NCI-H1105 treated with DMSO at 0.1 percent for 48 hours (cell line): ENCODE measurements at places on chromosomes 11 and 22.
A peak's percentile ranks its signal among the peaks of the same experiment; 100 is the strongest.

DNA sequence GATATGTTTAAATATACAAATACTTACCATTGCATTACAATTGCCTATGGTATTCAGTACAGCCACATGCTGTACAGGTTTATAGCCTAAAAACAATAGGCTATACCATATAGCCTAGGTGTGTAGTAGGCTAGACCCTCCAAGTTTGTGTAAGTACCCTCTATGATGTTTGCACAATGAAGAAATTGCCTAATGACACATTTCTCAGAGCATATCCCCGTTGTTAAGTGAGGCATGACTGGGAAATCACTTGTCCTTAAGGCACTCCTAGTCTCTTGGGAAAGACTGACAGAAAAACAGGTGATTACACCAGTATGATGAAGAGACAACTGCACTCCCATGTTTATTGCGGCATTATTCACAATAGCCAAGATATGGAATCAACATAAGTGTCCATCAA is 187.2 kb downstream of the SPON1 start:
- no peak for DNase-seq

DNA sequence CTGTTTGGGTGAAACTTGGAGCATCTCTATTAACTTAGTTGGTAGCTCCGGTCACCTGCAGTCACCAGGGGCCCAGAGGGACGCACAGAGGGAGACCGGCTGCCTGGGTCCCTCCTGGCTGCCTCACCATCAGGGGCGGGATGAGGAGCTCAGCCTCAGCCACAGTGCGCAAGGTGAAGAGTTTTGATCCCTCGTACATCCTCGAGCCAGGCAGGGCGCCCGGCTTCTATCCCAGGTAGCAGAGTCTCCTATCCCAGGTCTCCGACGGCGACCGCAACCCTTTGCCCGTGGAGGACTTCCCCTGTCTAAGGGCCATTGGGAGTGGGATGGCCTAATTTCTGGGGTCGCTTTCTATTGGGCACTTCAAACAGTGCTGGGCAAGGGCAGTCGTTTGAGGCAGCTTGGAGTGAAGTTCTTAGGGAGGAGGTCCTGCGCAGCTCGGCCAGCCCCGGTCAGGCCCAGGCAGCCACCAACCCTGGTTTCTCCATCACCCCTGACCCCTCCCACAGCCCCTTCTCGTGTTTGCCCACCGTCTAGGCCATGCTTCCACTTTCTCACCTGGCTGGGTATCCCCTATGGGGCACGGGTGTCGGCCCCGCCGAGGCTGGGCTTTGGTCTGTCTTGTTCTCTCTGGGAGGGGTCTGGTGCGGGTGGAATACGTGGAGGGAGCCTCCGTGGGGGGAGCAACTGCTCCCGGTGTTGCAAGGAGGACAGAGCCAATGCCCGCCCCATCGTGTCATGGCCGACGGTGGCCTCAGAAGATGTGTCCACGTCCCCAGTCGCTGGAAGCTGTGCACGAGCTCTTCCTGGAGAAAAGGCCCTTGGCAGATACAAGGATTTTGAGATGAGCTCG is 3.6 kb upstream of the MRGPRG start:
- no peak for DNase-seq

DNA sequence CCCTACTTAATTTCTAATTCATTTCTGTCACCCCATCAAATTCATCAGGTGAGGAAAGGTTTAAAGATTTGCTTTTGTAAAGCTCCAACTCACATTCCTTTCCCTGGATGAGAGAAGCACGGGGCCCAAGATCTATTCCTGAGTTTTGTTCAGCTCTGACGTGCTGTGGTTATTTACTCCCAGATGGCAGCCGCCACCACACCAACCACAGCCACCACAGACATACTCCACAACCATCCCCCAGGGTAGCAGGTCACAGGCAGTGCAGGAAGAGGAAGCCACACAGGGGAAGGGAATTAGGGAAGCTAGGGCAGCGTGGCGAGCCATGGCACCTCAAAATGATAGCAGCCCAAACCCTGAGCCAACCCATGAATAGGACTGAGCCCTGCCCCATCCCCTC is 63.5 kb upstream of the CSNK2A3 start:
- no peak for DNase-seq

- no peak for DNase-seq
These were observed 84.6 kb upstream of the TOP3B start for GRCh38 chr22:22067192-22067591.

- no peak for DNase-seq
These were observed 16.7 kb upstream of the MYEOV start for GRCh38 chr11:69277074-69277809.

DNA sequence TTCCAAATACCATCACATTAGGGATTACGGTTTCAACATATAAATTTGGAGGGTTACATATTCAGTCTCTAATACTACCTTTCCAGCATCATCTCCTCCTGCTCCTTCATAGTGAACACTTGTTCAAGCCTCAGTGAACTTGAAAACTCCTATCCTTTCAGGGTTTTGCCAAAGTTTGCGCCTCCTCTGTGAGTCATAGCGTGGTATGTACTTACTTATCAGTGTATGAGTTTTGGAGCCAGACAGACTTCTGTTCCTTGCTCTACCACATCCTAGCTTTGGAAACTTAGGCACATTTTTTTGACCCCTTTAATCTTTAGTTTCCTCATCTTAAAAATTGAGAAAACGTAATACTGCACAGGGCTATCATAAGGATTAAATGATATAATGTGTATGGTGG is 160.1 kb upstream of the ZC3H12C start:
- no peak for DNase-seq

- no peak for DNase-seq
These were observed 25.7 kb upstream of the LRRC55 start for GRCh38 chr11:57155838-57156607.

GRCh38 chr11:104594228-104594958 is 303.9 kb downstream of the CASP12 start:
- DNase-seq: no peak

- peak; percentile 43 for DNase-seq
These were observed 817 bp downstream of the PANX3 start for GRCh38 chr11:124612045-124612444.

DNA sequence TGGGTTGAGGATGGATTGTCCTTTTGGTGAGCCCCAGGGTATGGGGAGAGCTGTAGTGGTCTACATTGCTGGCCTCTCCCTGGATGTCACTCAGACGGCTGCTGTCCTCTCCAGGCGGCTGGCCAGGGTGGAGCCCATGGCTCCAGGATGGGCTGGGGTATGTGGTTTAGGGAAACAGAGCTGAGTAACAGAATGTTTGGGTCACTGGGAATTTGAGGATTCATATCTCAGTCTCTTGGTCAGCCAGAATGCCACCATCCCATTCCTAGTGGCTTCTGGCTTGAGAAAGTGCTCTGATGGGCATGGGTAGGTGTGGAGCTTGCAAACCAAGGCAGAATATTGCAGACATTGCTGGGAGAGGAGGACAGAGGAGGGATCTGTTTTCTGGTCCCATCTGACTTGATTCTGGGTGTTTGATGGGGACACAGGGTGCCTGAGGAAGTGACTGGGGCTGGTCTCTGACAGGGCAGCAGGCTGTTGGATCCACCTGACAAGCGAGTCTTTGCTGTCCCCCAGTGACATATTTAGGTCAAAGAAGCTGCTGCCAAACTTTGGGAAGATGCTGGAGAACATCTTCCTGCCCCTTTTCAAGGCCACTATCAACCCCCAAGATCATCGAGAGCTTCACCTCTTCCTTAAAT is 41.4 kb downstream of the AMPD3 start:
- no peak for DNase-seq

GRCh38 chr22:23789121-23789520 is 2.4 kb downstream of the SMARCB1 start:
- DNase-seq: peak; percentile 59

GRCh38 chr11:75339685-75340409 is 11.6 kb downstream of the ARRB1 start:
- DNase-seq: no peak

DNA sequence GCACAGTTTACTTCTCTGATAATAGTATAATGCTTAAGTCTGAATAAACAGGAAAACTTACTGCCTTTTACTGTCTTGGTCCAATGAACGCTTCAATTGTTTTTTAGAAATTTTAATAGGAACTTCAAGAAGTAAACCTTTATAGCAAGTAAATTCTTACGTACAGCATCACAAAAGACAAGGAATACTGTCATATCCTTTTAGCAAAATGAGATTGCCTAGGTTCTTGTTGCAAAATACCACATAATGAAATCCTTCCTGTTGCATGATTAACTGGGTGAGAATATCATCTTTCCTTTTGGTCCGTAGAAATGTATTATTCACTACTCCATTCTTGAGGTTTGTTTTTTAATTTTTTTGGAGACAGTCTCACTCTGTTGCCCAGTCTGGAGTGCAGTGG is 22.3 kb upstream of the HIKESHI start:
- no peak for DNase-seq

- no peak for DNase-seq
These were observed 1.8 kb downstream of the RCN1 start for GRCh38 chr11:32092581-32093170.

DNA sequence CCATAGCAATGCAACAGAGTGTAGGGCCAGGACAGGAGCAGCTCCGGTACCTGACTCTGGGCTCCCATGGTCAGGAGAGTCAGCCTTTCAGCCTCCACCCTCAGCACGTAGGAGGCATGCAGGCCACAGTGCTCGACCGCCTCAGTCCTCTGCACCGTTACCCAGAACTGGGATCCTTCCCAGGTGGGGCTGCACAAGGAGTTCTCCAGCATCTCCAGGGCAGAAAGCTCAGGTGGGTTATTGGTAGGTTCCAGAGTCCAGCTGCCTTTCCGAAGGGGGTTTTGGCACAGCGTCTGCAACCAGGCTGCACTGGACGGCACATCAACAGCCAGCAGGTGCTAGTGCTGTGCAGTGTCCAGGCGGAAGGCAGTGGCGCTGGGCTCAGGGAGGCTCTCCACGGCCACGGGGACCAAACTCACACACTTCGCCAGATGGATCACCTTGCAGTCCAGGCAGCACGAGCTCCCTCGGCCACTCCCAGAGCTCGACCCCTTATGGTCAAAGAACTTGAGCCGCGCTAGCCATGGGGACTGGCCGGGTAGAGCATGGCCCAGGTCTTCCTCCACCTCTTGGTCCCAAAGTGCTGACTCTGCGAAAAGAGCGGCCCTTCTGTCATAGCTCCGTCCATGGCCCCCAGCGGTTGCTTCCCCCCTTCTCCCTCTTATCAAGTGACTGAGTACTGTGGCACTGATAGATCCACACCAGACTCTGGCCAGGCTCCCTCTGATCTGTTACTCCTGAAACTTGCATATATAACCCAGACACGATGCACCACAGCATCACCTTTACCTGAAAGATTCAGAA is 6.9 kb upstream of the PHOX2A start:
- DNase-seq: no peak

- DNase-seq: peak; percentile 89
These were observed 5.0 kb downstream of the PDGFB start for GRCh38 chr22:39239561-39240423.

DNA sequence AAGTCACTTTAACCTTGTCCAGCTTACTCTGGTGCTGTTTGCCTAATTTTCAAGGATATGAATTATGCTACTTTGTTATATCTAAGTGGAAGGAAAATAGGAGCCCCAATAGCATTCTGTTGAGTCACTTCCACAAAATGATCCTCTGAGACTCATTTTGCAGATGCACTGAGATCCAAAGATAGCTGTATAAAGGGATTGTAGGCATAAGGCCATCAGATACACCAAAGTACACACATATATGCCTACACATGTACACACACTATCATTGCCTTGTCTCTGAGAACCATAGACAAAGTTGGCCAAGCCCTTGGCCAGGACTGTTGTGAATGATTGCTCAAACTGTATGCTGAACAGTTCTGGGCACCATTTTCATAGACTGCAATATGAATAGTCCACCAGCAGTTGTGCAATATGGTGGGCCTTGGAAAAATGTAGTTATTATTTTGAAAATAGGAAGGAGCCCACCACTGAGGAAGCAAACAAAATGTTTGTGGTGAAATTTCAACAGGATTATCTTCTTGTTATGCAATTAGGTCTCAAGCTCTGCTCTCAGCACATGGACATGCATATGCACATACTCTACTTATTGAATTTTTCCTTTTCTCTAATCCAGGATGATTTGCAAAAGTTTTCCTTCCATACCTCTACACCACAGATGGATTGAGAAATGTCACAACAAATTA is 186.0 kb upstream of the CTSC start:
- no peak for DNase-seq

DNA sequence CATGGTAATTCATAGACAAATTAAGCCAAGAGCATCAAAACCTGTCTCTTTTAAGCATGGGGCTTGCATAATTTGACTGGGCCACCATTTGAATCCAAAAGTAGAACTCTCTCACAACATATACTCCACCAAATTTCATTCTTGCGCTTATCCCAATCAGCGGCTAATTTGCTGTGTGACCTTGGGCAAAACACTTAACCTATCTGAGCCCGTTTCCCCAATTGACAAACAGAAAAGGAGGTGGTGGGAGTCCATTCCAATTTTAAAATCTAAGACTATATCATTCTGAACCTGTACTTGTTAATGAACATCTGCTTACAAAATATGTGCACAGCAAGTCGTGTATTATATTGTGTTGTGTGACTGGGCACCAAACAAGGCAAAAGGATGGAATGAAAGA is 338.1 kb upstream of the NARS2 start:
- DNase-seq: no peak

DNA sequence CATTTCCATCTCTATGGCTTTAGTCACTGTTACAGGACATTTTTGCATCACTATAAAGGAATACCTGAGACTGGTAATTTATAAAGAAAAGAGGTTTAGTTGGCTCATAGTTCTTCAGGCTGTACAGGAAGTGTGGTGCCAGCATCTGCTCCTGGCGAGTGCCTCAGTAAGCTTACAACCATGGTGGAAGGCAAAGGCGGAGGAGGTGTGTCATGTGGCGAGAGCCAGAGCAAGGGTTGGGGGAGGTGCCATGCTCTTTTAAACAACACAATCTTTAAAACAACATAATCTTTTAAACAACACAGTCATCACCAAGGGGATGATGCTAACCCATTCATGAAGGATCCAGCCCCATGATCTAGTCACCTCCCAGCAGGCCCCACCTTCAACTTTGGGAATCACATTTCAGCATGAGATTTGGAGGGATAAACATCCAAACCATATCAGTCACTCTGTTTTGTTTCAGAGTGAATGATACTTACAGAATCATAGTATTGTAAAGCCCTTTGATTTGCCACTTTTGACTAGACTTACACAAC is 103.3 kb downstream of the PDE3B start:
- no peak for DNase-seq

- DNase-seq: no peak
These were observed 485.7 kb upstream of the ANO5 start for GRCh38 chr11:21707116-21707739.

- no peak for DNase-seq
These were observed 17.0 kb upstream of the NUCB2 start for GRCh38 chr11:17259519-17259918.

- DNase-seq: no peak
These were observed 11.6 kb upstream of the NPAS4 start for GRCh38 chr11:66409226-66409625.
